ENCODE measurements at places on chromosomes 13 and 19.

DNA sequence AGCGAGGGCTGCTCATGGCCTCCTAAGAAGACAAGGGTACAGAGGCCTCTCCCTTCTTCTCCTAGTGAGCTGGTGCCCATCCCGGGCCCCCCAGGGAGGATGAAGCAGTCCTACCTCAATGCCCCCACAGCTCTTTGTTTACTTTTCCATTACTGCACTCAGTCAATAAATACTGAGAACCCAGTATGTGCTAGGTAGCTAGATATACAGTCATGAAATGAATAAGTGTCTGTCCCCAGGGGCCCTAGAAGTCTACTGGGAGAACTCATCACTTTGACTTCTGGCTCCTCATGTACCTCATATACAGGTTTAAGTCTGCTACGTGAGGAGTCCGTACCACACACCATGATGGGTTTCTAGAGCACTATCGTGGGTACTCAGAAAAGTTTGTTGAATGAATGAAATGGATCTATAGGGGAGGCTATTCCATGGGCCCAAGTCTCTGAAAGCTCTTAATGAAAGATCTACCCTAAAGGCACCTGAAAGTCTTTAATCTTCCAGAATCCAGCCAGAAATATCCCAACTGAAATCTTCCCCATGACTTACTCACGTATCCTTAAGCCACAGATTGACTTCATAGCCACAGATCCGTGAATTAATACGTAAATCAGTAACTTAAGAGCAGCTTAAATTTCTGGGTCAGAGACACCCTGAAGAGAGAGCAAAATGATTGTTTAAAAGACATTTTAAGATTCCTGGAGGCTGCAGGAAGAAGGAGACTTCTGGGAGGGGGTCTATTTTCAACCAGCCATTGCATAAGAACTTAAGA is 51.6 kb upstream of the POMP start:
- no peak for DNase-seq

DNA sequence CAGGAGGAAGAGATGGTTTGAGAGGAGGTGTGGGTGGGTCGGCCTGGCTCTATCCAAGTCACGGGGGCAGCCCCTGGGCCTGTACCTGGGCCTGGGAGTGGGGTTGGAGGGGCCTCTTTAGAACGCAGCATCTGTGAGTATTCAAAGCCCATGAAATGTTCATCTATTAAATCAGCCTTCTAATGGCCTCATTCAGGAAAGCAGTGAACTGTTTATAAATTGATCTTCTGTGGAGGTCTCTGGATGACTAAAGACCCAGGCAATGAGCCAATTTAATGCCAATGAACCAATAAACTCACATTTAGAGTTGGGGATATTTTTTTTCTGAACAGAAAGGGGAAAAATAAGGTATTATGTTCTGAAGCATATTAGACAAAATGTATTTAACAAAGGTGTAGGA is 19.9 kb upstream of the GGACT start:
- DNase-seq = no peak

DNA sequence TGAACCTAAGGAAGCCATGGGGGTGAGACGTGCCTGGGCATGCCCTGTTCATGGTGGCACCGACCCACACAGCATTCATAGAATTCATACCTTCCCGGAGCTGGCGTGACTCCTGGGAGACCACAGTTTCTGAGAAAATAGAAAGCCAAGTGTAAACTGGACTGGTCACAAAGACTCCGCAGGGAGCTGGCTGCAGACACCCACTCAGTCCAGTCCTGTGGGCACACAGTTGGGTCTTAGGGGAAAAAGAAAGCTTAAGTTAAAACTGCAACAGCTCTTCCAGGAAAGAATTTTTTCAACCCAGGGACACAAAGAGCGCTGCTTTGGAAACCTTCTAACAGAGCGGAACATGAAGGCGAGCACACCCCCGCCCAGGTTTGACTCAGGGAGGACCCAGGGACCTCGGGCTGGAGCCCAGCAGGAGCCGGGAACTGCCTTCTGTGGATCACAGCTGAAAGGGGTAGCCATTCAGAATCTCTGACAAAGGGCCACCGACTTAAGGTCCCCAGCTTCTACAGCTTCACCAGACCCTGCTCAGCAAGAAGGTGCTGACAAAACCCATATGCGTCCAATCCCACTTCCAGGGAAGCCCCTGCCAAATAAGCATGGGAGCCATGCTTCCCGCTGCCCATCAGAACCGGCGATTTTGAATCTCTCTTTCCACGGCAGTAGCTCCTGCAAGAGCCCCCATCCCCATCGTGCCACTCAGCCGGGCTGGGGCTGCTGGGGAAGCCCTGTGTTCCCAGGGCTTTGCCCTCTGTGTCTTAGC is 183.7 kb downstream of the COL4A1 start:
- DNase-seq = no peak

DNA sequence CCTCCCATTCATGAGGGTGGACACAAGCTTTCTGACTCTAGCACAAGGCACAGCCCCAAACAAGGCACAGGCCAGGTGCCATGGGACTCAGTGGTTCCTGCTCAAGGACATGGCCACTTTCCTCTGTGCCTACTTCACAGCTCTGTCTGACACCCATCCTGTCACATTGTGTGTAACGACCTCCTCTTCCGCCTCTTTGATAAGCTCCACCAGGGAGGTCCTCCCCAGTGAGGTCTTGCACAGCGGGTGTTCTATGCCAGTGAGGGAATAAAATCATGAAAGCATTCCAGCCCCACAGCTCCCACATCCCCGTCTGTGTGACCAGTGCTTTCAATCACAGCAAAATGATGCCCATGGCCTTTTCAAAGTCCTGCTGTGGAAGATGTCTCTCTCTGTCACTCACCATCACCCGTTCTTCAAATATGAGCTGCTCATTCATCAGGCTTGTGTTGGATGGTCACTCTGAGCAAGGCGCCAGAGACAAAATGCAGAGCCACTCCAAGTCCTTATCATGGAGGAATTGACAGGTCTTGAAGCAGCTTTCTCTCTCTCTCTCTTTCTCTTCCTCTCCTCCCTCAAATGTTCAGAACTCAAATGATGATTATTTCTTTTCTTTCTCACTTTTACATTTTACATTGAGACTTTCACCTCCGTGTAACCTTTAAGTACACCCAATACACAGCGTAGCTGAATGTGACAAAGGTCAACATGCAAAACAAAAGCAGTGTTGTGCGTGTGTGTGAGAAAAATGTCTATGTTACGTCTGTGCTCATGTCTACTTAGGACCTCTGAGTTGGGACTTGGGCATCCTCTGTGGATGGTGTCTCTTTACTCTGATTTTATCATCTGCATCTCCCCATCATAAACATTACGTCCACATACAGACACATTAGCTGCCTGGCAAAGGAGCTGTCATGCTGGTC is 8.0 kb upstream of the SPATA13 start:
- no peak for DNase-seq

GRCh38 chr19:50447750-50448149 is 15.1 kb downstream of the MYBPC2 start:
- DNase-seq = no peak

DNA sequence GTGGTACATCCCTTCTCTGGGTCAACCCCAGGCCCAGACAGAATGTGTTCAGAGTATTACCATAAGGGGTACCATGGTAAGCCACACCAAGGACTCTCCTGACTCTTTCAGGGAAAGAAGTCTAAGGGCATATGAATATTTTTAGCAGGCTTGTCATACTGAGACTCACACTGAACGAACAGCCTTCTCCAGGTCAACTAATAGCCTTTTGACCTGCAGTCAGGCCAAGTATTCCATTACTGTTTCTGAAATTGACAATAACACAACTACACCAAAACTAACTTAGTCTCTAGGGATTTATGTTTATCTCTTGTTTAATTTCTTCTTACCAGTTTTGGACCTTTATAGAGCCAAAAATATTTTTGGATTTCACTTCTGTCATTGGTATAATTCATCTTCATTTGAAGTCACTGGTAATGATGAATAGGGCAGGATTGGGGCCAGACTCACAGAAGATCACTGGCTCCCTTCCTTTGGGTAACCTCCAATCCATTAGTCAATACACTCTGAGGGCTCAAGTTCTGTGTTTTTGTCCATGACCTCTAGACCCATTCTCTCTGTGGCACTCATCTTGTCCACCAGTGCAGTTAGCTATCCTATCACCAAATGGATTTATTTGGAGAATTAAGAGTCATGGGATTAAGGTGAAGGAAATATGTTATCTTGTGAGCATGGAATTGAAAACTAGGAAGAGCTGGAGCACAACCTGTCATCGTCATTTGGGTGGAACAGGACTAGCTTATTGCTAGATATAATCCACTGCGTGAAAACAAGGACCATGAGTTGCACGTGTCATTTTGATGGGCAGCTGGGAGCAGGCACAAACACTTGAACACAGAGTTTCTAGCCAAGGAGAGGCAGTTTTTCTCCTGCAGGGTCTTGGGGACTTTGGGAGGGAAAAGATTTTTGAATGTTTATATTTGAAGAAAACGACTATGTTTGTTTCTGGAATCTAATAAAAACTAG is 313.3 kb downstream of the DCLK1 start:
- DNase-seq = no peak

GRCh38 chr13:49213997-49214916 is 5.9 kb upstream of the MLNR start:
- DNase-seq = peak; percentile 54

- DNase-seq = no peak
Observed at GRCh38 chr13:98213354-98213753, 36.3 kb upstream of the RNF113B start.

- DNase-seq = peak; percentile 33
Observed at GRCh38 chr19:23914402-23915286, at the start of gene ZNF726. TSS of gene ZNF726 (plus strand) at chr19:23914886. CDS start at chr19:23914995, 109 bp downstream.

- peak; percentile 49 for DNase-seq
Observed at GRCh38 chr19:6613711-6614110, 22.8 kb upstream of the CD70 start.
